Epithelial cell of alveolus of lung (primary cell): ENCODE measurements at places on chromosomes 2 and 18. TPM values are rescaled to one million over a fixed set of nuclear protein-coding genes. Genes with fewer than 3 reads are reported as not detected.

The KCNJ13 gene
- total RNA-seq, result not detected in 2 replicates

The SP140 gene
- 0.39 TPM in 1 of 2 replicates, not detected in the other for total RNA-seq

The COL6A3 gene
- total RNA-seq, result 1,213 and 2,045 TPM in 2 replicates

The RBM44 gene
- total RNA-seq, result 0.08 TPM in 1 of 2 replicates, not detected in the other

The SLC4A5 gene
- total RNA-seq, result under 0.01 and 0.48 TPM in 2 replicates

The CCDC150 gene
- total RNA-seq, result 1.4 and 2.3 TPM in 2 replicates

The EXOC6B gene
- total RNA-seq, result 14.3 and 15.1 TPM in 2 replicates

The TTN gene
- under 0.01 and 2.4 TPM in 2 replicates for total RNA-seq

The RESP18 gene
- total RNA-seq, result not detected in 2 replicates

The CYB5A gene
- total RNA-seq, result 80.4 and 161 TPM in 2 replicates

The TCF4 gene
- total RNA-seq, result 51.3 and 121 TPM in 2 replicates

The MYCN gene
- 0.32 TPM in 1 of 2 replicates, not detected in the other for total RNA-seq

The COPS7B gene
- total RNA-seq, result 22.1 and 26.6 TPM in 2 replicates

The LRATD1 gene
- total RNA-seq, result 0.64 and 3.5 TPM in 2 replicates

The RAB11FIP5 gene
- 28.0 and 29.0 TPM in 2 replicates for total RNA-seq

The GALNT3 gene
- total RNA-seq, result 0.56 and 3.6 TPM in 2 replicates

The NAT8 gene
- not detected in 2 replicates for total RNA-seq

The CXCR1 gene
- not detected in 2 replicates for total RNA-seq

The BUB1 gene
- 11.1 and 31.0 TPM in 2 replicates for total RNA-seq

The GKN1 gene
- not detected in 2 replicates for total RNA-seq

The TMEM178A gene
- total RNA-seq, result 0.39 and 1.8 TPM in 2 replicates

The PLEK gene
- not detected in 2 replicates for total RNA-seq

The IL1B gene
- total RNA-seq, result 1.4 and 69.0 TPM in 2 replicates

The LONRF2 gene
- total RNA-seq, result 0.13 TPM in 1 of 2 replicates, not detected in the other

The CTNNA2 gene
- not detected in 2 replicates for total RNA-seq

The OXER1 gene
- 0.13 and 0.32 TPM in 2 replicates for total RNA-seq

The ECEL1 gene
- total RNA-seq, result not detected in 2 replicates

The C2orf66 gene
- 0.24 TPM in 1 of 2 replicates, not detected in the other for total RNA-seq

The TEKT4 gene
- not detected in 2 replicates for total RNA-seq

The RALB gene
- 28.3 and 48.4 TPM in 2 replicates for total RNA-seq

The HOXD11 gene
- total RNA-seq, result not detected in 2 replicates

The CHRND gene
- total RNA-seq, result 2.7 TPM in 1 of 2 replicates, not detected in the other

The PIEZO2 gene
- total RNA-seq, result 21.9 and 25.4 TPM in 2 replicates

The CNTNAP5 gene
- not detected in 2 replicates for total RNA-seq

The AKAIN1 gene
- not detected in 2 replicates for total RNA-seq

The FBXO15 gene
- total RNA-seq, result 0.91 TPM in 1 of 2 replicates, not detected in the other
